ENCODE measurements at places on chromosomes 6 and 20. TPM values are rescaled to one million over a fixed set of nuclear protein-coding genes. Genes with fewer than 3 reads are reported as not detected.

The SYCP2 gene
- 0.33 TPM for total RNA-seq

The SPATS1 gene
- not detected for total RNA-seq

The ACOT8 gene
- 18.0 TPM for total RNA-seq

The RFX6 gene
- not detected for total RNA-seq

The ZNF133 gene
- total RNA-seq = 11.8 TPM

The CTAGE9 gene
- total RNA-seq = not detected

The TMEM244 gene
- not detected for total RNA-seq
